ENCODE measurements at places on chromosomes 4 and X. TPM values are rescaled to one million over a fixed set of nuclear protein-coding genes. Genes with fewer than 3 reads are reported as not detected.
A peak's percentile ranks its signal among the peaks of the same experiment; 100 is the strongest.

MAGED4B gene
- 47.9 TPM for total RNA-seq

ZBTB33 gene
- 19.9 TPM for total RNA-seq

DNA sequence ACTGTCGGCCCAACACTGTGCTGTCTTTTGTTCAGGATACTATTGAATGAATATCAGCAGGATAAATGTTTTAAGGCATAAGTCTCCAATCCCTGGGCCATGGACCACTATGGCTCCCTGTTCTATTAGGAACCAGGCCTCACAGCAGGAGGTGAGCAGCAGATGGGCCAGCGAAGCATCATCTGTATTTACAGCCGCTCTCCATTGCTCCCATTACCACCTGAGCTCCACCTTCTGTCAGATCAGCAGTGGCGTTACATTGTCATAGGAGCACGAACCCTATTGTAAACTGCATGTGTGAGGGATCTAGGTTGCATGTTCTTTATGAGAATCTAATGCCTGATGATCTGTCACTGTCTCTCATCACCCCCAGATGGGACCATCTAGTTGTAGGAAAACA lies 3.7 kb upstream of the APLN start:
- no peak for DNase-seq

DNA sequence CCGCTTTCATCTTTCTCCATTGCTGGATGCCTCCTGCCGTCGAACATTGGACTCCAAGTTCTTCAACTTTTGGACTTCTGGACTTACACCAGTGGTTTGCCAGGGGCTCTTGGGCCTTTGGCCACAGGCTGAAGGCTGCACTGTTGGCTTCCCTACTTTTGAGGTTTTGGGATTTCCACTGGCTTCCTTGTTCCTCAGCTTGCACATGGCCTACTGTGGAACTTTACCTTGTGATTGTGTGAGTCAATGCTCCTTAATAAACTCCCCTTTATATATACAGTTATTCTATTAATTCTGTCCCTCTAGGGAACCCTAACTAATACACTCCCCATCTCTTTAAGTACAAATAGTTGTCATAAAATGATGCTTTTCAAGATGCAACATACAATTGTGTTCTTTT lies 595.3 kb downstream of the ARAP2 start:
- DNase-seq = no peak

GRCh38 chr4:117084866-117085701 lies at the start of gene TRAM1L1:
Gene TRAM1L1 (minus strand): TSS chr4:117085576. CDS start chr4:117085393, 183 bp downstream.
- DNase-seq = peak; percentile 40

- no peak for DNase-seq
These were observed 201.9 kb upstream of the AGTR2 start for GRCh38 chrX:115968436-115969252.

- no peak for DNase-seq
These were observed 122.4 kb upstream of the NPY2R start for GRCh38 chr4:155085843-155086530.

Measured in mucosa of gallbladder (tissue), 1 donor.